ENCODE measurements at places on chromosomes 3 and 15.

DNA sequence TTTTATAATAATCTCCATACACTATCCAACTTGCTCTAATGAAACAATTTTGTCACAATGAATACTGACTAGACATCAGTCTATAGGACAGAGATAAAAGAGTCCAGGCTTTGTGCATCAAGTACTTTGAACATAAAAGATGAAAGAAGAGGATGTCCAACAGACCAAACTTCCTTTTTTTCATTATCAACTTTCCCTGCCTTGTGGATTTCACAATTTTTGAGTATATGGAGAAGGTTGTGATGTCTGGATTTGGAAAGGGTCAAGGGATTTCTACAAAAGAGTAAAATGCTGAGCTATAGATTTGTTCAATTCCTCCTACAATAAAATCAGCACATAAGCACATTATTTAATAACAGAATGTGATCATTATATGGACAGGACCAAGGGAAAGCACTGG, 25.7 kb downstream of the CD47 start:
- no peak for DNase-seq

DNA sequence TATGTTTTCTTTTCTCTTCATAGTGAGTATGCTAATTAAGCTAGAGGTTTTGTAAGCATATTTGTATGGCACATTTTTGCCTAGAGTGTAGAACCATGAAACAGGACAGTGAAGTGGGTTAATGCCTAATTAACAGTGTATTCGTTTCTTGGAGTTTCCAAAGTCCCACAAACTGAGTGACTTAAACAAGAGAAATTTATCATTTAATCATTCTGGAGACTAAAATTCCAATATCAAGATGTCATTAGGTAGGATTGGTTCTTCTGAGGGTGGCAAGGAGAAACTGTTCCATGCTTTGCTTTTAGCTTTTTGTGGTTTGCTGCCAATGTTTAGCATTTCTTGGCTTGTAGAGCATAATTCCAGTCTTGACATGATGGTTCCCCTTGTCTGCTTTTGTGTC, 734.2 kb downstream of the NAALADL2 start:
- DNase-seq: no peak

- DNase-seq: no peak
Measured at GRCh38 chr3:183904833-183905780, 20.4 kb upstream of the PARL start.

- DNase-seq: no peak
Measured at GRCh38 chr3:187131981-187132380, 7.3 kb downstream of the RPL39L start.

DNA sequence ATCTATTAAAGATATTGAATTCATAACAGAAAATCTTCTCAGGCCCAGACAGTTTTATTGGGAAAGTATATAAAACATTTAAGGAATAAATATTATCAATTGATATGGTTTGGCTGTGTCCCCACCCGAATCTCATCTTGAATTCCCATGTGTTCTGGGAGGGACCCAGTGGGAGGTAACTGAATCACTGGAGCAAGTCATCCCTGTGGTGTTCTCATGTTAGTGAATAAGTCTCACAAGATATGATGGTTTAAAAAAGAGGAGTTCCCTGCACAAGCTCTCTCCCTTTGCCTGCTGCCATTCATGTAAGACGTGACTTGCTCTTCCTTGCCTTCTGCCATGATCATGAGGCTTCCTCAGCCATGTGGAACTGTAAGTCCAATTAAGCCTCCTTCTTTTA, 160.5 kb downstream of the ANO10 start:
- no peak for DNase-seq

DNA sequence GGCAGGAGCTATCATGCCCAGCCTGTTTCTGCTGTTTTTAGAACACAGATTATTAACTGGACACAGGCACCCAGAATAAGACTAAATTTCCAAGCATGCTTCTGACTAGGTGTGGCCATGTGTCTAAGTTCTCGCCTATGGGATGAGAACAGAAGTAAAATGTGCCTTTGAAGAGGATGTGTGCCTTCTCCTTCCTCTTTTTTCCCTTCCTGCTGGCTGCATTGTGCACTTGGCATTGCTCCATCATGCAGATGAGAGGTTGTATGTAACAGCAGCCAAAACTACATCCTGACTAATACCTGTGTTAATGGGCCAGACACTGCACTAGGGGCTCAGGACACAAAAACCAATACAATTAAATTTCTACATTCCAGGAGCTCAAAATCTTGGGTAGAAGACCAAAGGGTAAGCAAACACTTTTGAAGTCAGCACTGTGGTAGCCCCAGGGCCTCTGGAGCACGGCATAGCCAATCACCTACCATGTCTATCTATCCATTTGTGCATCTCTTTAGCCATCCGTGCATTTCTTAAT, 40.9 kb upstream of the RNU6-1 start:
- no peak for DNase-seq

DNA sequence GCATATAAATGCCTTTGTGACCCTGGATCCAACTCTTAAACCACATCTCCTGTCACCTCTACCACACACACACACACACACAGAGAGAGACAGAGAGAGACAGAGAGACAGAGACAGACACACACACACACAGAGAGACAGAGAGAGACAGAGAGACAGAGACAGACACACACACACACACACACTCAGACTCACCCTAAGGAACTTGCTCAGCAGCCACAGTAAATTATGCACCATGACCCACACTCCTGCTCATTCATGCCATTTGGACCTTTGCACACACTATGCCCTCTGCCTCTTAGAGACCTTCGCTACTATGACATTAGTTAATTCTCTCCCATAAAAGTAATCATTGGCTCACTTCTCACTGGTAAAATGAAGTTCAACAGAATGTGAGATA, 275.7 kb downstream of the ADAMTSL3 start:
- no peak for DNase-seq

- DNase-seq: no peak
Measured at GRCh38 chr3:105931500-105931899, 62.7 kb upstream of the CBLB start.

DNA sequence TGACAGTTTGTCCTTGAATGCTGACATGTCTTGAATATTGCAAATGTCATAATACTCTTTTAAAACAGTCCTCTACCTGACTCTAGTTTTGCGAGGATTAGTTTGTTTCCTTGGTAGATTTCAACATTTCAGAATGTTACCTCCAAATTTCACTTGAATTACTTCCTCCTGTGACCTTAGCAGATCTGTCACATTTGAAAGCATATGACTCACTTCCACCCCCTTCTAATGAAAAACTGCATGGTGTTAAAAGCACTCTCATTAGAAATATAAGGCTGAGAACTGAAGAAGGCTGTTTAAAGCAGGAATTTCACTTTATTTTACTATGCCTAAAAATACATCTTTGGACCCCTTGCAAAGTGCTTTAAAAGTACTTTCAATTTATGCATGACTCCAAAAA, 598.7 kb upstream of the TGFBR2 start:
- no peak for DNase-seq

DNA sequence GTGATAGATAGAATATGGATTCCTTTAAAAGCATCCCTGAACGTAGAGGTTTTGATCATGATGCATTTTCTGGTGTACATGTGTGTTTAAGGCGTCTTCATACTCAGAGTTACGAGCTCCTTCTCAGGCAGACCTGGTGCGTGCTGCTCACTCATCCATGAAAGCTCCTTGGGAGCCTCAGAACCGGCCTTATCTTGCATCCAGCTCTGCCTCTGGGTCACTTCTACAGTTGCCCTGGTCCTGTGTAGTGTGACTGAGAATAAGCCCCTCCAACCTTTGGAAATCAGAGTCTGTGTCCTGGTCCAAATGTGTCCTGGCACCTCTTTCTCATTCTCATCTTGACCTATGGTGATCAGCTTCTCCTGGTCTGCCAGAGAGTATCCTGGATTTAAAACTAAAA, 17.3 kb upstream of the RARRES1 start:
- DNase-seq: no peak

- no peak for DNase-seq
Measured at GRCh38 chr3:87052499-87053260, 61.7 kb upstream of the VGLL3 start.

GRCh38 chr3:65342084-65342683, 654.4 kb upstream of the ADAMTS9 start:
- DNase-seq: peak; percentile 22

- DNase-seq: no peak
Measured at GRCh38 chr3:141878326-141878725, 1.9 kb downstream of the ATP1B3 start.

- DNase-seq: no peak
Measured at GRCh38 chr3:65532749-65533148, 506.0 kb downstream of the MAGI1 start.

DNA sequence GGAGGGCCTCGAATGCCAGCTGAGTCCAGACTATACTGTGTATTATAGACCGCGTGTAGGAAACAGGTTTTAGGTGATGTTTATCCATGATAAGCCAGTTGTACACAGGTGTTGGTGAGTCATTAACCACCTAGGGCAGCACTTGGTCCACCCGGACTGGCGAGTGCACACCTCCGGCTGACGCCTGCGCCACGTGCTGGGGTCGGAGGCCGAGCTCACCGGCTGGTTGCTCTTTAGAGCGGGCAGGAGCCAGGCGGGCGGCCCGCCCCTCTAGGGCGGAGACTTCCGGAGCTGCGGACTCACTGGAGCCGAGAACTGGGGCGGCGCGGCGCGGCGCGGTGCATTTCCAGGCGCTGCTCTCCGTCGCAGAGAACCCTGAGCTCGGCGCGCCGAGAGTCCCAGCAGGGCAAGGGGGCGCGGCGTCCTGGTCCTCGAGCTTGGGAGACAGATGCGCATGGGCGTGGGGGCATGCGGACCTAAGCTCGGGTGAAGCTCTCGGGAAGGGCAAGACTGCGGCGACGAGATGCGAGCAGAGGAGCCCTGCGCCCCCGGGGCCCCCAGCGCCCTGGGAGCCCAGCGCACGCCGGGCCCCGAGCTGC, at the start of gene ESYT3:
ESYT3 (plus strand) TSS at position 341 of the 599 bp plus-strand sequence; CDS start at position 524, 183 bp downstream.
- peak; percentile 62 for DNase-seq

DNA sequence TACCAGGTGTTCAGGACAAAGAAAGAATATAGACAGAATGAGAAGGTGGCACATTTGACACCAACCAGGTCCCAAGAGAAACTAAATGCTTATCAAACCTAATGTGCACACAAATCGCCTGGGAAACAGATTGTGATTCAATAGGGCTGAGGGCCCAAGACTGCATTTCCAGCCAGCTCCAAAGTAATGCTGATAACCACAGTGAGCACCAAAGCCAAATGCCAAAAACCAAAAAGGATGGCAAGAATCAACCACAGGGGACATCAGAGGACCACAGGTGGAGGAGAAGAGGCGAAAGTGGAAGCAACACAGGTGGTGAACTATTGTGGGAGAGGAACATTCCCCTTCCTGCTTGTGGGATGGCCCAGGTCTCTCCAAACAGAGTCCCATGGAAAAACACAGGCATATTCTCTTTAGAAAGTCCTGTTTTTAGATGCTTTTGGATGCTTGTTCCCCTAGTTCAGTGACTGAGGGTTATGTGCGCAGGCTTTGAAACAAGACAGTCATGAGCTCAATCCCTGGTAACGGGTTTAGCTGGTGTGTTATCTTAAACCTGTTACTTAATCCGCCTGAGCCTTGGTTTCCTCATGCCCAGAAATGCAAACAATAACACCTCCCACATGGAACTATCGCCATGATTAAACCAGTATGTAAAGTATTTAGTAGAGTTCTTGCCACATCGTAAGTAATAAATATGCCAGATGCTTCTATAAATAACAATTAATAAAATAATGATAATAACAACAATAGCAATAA, 241.7 kb downstream of the ATP8B4 start:
- peak; percentile 95 for DNase-seq

DNA sequence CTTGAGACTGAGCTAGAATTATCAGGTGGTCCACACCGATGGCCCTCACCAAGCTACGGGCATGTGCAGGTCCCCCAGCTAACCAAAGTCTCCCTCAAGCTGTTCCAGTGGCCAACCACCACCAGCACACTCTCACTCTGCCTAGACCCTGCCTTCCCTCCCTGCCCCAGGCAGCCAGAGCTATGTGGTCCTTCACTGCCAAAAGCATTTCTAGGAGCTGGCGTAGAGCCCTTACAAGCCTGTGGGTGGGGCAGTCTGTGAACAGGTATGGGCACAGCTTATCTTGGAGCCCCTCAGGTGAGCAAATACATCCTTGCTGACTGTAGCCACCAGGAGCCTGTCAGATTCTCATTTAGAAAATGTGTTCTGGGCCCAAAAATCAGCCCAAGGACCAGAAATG, 159.8 kb upstream of the PPP2R3A start:
- no peak for DNase-seq

GRCh38 chr15:96497951-96498350, 167.5 kb downstream of the NR2F2 start:
- no peak for DNase-seq

- no peak for DNase-seq
Measured at GRCh38 chr3:36862076-36862755, 82.6 kb downstream of the TRANK1 start.

DNA sequence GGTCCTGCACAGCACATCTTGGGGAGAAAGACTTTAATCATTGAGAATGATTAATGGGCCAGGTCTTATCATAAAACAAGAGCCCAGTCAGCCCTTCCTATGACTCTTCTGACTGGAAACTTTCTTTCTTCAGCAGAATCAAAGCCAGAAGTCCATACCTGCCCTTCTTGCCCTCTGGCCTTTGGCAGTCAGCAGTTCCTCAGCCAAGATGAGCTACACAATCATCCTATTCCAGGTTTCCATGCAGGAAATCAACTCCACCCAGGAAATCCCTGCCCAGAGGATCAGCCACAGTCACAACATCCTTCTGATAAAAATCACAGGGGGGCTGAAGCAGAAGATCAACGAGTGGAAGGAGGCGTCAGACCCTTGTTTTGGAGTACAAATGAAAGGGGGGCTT, 26.9 kb downstream of the ZNF589 start:
- no peak for DNase-seq

DNA sequence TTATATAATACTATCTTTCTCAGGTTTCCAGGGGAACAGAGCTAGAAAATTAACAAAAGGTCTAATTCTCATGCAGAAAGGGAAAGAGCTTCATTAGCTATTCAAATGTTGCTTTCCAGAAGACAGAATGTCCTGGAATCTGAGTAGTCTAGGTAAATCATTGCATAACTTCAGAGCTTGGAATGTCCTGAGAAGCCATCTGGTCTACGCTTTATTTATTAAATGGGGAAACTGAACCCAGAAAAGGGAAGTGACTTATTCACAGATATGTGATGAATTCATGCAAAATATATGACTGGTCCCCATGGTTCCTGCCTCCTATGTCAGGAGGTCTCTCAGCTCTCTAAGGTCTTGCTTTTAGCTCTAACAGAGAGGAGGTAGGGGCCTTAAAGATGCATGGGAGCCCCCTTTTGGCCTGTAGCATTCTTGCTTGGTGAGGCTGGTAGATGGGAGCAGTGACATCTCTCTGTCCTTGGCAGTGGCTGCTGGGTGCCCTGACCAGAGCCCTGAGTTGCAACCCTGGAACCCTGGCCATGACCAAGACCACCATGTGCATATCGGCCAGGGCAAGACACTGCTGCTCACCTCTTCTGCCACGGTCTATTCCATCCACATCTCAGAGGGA, 99.2 kb downstream of the CEMIP start:
- DNase-seq: no peak

DNA sequence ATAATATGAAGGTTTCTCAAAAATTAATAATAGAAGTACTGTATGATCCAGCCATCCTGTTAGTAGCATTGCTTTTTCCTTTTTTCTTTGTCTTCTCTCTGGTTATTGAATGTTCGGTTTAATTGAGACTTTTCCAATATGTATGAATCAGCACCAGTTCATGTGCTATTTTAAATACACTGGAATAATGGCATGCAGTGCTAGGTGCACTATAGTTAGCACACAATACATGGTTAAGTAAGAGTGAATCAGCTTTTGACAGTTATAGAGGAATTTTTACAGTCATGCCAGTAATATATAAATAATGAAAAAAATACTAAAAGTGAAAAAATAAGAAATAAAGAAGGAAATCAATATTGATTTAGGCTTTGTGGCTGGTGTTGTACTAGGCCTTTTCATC, 113.8 kb upstream of the STRIT1 start:
- peak; percentile 37 for DNase-seq

GRCh38 chr3:23873941-23874340, 42.8 kb downstream of the NKIRAS1 start:
- peak; percentile 31 for DNase-seq
